Stimulated activated naive CD8-positive, alpha-beta T cell treated with anti-CD3 and anti-CD28 coated beads, Interleukin-15, Interleukin-2, amounts not matched to agents 100 U/mL and 50 U/mL, for 24 hours (primary cell): ENCODE measurements at places on chromosomes 7 and 10.

- DNase-seq: no peak
Measured at GRCh38 chr10:3786295-3787015, 1.4 kb upstream of the KLF6 start.

GRCh38 chr7:111098011-111098925 is 7.3 kb downstream of the LRRN3 start:
- peak; percentile 59 for DNase-seq

- DNase-seq: no peak
Measured at GRCh38 chr7:111113263-111114017, 22.5 kb downstream of the LRRN3 start.

- DNase-seq: no peak
Measured at GRCh38 chr10:71351628-71352319, 32.7 kb downstream of the SLC29A3 start.
